ENCODE measurements at places on chromosomes 4 and X.

- DNase-seq = no peak
These were observed 62.5 kb upstream of the GPR174 start for GRCh38 chrX:79081895-79082512.

GRCh38 chr4:76011700-76012387 is 4.5 kb upstream of the CXCL9 start:
- DNase-seq = no peak

DNA sequence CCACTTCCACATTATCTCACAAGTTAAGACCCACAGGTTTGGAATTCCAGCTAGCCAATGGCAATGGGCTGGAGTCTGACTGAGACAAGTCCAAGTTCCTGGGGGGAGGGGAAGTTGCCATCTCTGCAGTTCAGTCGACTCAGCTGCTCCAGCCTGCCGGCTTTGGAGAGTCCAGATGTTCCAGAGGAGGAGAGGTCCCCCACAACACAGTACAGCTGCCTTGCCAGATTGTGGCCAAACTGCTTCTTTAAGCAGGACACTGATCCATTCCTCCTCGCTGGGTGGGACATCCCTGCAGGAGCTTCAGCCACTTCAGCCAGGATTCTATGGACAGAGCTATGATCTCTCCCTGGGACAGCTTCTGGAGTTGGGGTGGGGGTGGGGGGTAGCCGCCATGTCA is 199.2 kb downstream of the EDA start:
- DNase-seq = no peak

DNA sequence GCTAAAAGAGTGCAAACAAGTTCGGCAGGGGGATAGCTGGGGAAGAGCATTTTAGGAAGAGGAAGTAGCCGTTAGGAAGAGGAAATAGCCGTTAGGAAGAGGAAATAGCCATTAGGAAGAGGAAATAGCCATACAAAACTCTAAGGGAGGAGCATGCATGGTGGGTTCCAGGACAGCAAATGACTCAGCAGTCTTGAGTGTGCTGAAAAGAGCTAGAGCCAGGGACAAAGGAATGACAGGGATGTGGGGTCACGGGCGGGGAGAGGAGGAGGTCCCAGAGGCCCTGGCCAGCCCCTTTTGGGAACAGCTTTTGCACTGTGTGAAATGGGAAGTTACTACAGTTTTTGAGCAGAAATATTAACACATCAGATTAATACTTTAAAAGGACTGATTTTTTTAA is 882.6 kb downstream of the TRIML1 start:
- DNase-seq = no peak

DNA sequence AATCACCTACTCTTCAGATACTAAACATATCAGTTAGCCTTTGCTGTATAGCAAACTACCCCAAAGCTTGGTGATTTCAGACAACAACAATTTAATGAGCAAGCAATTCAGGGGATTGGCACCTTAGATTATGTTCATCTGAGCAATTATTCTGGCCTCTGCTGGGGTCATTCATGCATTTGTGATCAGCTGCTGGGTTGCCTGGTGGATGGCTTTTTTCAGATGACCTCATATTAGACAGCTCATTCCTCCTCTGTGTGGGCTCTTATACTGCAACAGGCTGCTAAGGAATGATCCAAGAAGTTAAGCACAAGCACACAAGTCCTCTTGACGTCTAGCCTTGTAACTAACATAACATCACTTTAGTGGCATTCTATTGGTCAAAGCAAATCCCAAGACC is 153.0 kb upstream of the PPP1R2C start:
- DNase-seq = no peak

- DNase-seq = no peak
These were observed 182.1 kb downstream of the MOSPD2 start for GRCh38 chrX:15055146-15055930.

GRCh38 chr4:129355031-129355430 is 259.1 kb downstream of the C4orf33 start:
- no peak for DNase-seq

GRCh38 chrX:154032653-154033052 is 13.0 kb upstream of the IRAK1 start:
- no peak for DNase-seq

GRCh38 chrX:123330229-123330942 is 146.3 kb downstream of the GRIA3 start:
- DNase-seq = no peak

- DNase-seq = no peak
These were observed 6.3 kb upstream of the PPEF2 start for GRCh38 chr4:75908555-75908954.

DNA sequence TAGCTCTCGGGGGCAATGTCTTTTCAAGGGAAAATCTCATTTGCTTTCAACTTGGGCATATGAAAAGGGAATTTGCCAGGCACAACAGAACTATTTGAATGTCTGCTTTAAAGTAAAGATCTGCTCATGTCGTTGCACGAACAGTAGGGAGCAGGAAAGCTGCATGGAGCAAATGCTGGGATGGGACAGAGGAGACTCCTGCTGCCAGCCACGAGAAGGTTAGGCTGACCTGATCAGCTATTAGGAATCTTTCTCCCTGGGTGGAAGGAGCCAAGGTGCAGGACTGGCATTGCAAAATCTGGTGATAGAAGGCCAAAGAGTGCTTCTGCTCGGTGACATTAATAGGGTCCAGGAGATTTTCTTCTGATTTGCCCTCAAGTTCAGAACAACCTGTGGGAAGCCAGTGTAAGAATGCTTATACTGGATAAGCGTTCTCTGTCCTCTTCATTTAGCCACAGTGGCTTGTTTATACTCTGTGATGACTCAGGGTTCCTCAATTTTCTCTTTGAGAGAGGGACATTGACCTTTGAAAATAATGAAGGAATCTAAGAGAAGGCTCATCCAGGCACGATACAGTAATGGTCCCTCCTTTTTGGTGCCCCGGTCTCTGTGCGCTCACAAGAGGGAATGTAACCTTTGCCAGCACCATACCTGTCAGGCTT is 22.9 kb downstream of the FHL1 start:
- DNase-seq = peak; percentile 50

- DNase-seq = no peak
These were observed 254.7 kb downstream of the PALLD start for GRCh38 chr4:168751263-168752225.

DNA sequence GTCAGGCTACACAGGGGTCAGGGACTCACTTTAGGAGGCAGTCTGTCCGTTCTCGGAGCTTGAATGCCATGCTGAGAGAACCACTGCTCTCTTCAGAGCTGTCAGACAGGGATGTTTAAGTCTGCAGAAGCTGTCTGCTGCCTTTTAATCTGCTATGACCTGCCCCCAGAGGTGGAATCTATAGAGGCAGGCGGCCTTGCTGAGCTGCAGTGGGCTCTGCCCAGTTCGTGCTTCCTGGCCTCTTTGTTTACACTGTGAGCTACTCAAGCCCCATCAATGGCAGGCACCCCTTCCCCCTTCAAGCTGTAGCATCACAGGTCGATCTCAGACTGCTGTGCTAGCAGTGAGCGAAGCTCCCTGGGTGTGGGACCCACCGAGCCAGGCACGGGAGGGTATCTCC is 31.5 kb upstream of the UNC5C start:
- DNase-seq = no peak

GRCh38 chrX:24149351-24150050 is at the start of gene ZFX:
Gene ZFX (plus strand): TSS chrX:24149729. CDS start chrX:24172743, 23,014 bp downstream.
- no peak for DNase-seq

DNA sequence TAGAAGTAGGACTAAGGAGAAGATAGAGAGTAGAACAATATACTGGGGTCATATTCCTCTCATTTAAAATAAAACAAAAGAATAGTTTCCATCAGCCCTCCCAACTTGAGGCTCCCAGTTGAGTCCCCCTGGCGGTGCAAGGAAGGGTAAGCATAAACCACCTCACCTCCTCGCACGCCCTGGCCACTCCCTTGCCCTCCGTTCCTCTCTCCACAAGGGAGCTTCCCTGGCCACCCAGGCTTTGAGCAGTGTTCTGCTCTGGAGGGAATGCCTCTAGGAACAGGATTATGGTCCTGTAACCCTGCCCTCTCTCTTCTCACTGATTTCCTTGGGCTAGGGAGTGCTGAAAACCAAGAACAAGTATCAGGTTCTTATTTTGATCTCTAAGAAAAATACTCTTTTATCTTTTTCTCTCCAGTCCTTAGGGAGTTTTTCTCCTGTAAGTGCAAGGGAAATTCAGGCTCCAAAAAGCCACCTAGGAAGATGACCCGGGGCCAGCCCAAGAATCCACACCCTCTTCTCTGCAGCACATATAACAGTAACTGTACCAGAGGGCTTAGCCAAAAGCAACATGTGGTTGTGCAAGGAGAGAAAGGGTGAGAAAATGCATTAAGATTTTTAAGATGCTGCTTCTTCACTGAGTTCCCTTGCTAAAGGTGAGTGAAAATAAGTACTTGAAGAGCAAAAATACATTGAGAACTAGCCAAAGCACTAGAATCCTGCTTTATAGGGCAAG is 69.9 kb downstream of the USP38 start:
- DNase-seq = no peak

GRCh38 chr4:56611501-56611900 is 69.6 kb downstream of the HOPX start:
- DNase-seq = no peak

- DNase-seq = no peak
These were observed 333.9 kb downstream of the INPP4B start for GRCh38 chr4:142512161-142512560.

- no peak for DNase-seq
These were observed 455.3 kb downstream of the PDHA2 start for GRCh38 chr4:96295143-96295741.

DNA sequence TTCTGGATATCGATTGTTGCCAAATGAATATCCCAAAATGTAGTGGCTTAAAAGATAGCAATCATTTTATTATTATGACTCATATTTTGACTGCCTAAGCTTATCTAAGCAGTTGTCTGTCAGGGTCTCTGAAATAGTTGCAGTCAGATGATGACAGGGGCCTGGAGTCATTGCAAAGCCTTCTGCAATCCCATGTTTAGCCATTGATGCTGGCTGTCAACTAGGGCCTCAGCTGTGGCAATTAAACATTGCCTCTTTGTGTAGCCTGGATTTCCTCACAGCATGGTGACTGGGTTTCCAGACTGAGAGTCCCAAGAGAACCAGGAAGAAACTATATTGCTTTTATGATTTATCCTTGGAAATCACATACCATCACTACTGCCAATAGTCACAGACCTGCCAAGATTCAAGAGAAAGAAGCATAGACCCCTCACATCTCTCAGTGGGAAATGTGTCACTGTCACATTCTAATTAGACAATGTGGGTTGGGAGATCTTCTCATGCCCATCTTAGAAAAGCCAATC is 227.3 kb upstream of the NOCT start:
- DNase-seq = no peak

GRCh38 chr4:2396781-2397368 is 21.6 kb downstream of the ZFYVE28 start:
- DNase-seq = no peak

- no peak for DNase-seq
These were observed 55.5 kb downstream of the WFS1 start for GRCh38 chr4:6324999-6325787.

- DNase-seq = no peak
These were observed 379.4 kb downstream of the FBXW7 start for GRCh38 chr4:152156442-152156841.

DNA sequence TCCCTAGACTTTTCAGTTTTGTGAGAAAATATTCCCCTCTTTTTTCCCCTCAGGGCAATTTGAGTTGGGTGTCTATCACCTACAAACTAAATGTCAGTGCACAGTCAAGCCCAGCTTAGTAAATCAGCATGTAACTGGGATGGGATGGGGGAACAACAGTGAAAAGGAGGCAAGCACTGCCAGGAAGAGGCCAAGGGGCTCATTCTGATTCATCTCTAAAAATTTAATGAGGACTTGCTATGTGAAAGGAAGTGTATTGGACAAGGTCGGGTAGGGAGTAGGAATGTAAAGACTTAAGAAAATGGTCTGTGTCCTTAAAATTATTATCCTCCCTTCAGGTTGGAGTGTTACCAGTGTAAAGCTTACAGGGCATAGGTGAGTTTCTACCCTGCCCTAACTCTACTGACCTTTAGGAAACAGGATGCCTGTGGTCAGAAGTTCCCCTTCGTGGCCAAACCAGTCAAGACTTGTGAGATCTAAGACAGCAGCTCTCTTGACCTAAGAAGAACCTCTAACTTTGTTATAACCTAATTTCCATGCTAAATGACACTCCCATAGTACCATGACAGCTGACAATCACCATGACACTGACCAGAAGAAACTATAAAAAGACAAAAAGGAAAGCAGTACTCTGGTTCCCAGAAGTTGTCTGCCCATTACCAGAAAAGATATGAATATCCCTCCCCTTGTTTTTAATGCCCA is 194.4 kb upstream of the LDB2 start:
- no peak for DNase-seq

GRCh38 chr4:121154103-121154515 is 10.0 kb downstream of the TNIP3 start:
- DNase-seq = no peak

DNA sequence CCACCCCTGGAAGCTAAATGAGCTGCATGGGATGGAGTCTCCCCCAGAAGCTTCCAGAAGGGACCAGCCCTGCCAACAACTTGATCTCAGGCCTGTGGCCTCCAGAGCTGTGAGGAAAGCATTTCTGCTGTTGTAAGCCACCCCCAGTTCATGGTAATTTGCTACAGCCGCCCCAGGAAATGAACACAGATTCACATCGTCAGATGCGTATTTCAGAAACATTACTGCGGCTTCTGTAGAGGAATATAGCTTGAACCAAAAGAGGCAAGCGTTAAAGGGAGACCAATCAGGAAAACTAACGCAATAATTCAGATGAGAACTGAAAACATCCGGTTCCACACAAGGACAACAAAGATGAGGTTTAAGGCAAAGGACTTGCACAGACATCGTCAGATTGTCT is 128.4 kb upstream of the TBL1X start:
- no peak for DNase-seq

- DNase-seq = peak; percentile 35
These were observed 101.3 kb downstream of the LARP1B start for GRCh38 chr4:128162434-128162833.

DNA sequence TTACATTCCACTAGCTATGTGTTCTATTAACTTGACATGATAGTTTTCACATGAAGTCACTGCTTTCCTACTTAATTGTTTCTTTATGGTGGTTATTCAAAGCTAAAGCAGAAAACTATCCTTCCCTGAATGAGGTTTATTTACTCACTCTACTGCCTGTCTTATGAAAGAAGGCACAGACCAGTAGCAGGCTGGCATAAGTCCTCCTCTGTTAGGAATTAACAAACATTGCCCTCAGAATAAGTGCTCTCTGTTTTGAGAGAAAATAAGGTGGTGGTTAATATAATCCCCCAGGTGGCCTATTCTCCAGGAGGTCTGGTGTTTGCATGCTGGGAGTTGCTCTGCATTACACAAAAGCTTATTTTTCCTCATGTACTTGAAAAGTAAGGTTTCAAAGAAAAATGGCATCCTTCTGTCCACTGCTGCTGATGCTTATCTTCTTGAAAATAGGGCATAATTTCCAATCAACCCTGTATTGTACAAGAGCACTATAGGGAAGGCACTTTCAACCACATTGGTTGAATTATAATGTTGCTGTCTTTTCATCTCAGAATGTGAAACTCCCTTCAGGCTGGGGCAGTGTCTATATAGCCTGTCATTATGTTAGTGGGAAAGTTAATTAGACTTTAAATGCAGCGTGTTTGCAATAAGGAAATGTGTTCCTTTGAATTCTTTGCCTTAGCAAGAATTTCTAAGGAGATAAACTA is 119.7 kb upstream of the TBC1D9 start:
- DNase-seq = no peak

GRCh38 chr4:107913283-107913899 is 18.0 kb upstream of the CYP2U1 start:
- DNase-seq = peak; percentile 11

GRCh38 chr4:77229433-77229832 is 72.4 kb downstream of the CCNG2 start:
- DNase-seq = no peak

GRCh38 chrX:6210230-6210629 is 18.4 kb downstream of the NLGN4X start:
- no peak for DNase-seq
